Esophagus squamous epithelium (tissue), 5 donors: ENCODE measurements at places on chromosomes 5 and 9. TPM values are rescaled to one million over a fixed set of nuclear protein-coding genes. Genes with fewer than 3 reads are reported as not detected.

- no peak for DNase-seq
Measured at GRCh38 chr5:42836070-42836769, 24.5 kb upstream of the SELENOP start.

DNA sequence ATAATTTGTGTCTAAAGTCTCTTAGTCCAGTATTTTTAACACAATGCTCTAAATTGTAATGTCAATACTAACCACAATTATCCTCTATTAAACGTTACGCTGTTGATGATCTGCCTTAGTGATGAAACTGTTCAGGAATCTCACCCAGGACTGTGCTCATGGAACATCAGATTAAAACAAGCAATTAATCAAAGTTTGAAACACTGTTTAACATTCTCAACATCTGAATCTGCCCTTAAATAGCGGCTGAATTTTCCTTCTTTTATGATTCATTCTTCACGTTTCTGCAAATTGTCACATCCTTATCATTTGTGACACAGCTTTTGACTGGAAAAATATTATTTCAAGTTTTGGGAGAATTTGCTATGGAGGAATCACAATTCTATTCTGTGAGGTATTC, 113.8 kb downstream of the MARCHF11 start:
- DNase-seq: no peak

DNA sequence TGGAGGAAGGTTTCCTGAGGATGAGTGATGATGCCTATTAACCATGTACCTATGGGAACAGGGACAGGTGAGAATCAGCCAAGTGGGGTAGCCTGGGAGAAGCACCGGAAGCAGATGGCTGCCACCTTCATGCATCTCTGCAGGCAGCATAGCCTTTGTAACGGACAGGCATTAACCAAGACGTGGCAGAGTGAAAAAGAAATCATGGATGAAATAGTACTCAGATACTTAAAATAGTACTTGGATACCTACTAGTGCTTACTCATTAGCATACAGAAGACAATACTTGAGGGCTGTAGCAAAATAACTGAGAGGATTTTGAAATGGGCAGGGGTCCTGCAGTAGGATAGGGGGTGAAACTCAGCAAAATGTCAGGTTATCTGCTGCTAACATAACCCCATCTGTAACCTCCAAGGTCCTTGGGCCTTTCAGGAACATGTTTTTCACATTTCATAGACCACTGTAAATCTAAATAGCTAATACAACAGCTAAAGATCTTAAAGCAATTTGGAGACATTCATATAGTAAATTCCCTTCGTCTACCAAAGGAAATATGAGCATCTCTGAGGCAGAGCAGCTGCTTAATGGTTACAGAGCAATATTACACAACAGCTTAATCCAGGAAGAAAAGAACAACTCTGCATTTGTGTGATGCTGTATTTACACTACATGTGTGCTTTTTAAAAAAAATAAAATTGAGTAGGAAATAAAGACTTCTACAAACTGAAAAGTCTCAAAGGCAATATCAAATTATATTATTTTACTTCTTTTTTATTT, 154.3 kb downstream of the NFIB start:
- no peak for DNase-seq

DNA sequence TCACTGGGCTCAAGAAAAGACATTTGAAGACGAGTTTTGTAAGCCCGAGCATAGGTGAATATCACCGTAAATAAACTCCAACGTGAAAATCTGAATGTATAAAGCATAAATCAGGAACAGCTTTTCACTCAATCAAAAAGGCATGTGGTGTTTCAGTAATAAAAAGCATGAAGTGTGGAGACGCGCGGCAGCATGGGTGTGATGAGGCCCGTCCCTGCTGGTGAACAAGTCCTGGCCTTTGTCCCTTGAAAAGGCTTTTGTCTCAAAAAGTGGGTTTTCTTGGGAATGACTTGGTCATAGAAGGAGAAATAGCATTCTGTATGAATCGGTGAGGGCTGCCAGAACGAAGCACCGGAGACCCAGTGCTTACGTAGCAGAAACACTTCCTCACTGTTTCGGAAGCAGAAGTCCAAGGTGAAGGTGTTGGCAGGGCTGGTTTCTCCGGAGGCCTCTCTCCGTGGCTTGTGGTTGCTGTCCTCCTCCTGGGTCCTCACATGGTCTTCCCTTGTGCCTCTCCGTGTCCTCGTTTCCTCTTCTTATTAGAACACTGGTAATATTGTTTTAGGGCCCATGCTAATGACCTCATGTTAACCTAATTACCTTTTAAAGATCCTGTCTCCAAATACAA, 24.9 kb downstream of the ROPN1L start:
- DNase-seq: no peak

The TEX48 gene
- total RNA-seq: not detected

DNA sequence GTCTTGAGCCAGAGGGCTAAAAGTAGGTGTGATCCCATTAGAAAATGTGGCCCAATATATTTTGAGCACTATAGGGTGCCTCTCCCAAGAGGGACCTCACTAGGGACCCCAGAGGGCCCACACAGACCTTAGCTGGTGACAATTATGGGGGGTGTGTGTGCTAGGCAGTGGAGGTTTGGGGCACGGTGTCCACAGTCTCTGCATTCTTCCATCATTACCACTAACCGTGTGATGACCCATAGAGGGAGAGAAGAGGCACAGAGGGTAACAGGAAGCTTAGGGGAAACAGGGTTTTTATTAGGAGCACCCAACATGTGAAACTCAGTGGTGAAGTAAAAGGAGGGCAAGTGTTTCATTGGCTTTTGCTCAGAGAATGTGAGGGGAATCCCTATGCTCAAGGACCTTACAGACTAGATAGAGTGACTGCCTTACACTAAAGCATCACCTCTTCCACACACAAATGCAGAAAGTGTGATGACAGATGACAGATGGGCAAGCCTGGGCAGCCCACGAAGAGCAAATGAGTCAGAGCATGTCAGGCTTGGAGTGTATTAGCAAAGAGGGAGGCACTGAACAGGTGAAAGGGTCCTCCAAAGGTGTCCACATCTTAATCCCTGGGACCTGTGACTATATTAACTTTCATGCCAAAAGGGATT, 2.5 kb upstream of the ACTL7A start:
- no peak for DNase-seq

GRCh38 chr9:11946531-11946930, 746.7 kb upstream of the TYRP1 start:
- no peak for DNase-seq

DNA sequence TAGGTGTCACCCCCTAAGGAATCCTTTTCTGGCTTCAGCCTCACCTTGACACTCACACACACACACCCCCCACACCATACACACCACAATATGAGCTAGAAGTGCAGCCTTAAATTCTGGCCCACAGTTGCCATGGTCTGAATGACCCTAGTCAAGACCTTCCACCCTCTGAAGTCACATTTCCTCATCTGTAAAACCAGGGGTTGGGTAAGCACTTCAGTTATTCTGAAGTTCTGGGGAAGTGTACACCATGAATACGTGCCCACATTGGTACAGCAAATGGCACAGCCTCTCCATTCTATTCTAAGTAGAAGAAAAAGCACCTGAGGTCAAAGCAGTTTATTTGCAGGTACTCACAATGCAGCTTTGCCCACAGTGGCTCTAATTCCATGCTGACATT, 372.8 kb upstream of the KLF4 start:
- no peak for DNase-seq

GRCh38 chr9:133526721-133527321, 2.1 kb upstream of the MYMK start:
- DNase-seq: no peak

The FCN2 gene
- total RNA-seq: not detected

The SPARC gene
- 58.9 TPM for total RNA-seq

DNA sequence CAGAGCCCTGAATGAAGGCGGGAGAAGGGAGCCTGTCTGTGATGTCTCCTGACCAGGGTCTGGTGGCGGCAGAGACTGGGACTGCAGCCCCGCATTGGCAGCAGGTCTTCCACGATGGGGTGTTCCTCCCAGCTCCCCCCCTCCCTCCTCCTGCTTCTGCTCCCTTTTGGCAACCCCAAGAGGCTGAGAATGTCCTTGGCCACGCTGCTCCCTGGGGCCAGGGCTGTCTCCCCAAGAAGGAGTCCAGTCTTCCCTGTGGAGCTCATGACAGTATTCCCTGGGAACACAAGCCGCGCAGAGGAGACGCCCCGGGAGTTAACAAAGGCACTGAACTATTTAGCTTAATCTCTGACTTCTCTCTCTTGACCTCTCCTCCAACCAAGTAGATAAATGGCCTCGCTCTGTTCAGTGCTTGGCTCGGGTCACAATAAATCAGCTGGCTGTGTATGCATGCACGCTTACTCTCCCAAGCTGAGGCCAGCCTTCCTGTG, 84.0 kb upstream of the NEURL1B start:
- DNase-seq: no peak

The CAVIN4 gene
- total RNA-seq: 0.26 TPM

GRCh38 chr9:126398403-126399058, 71.9 kb downstream of the MVB12B start:
- no peak for DNase-seq
